ENCODE measurements at places on chromosomes 6 and 20.

DNA sequence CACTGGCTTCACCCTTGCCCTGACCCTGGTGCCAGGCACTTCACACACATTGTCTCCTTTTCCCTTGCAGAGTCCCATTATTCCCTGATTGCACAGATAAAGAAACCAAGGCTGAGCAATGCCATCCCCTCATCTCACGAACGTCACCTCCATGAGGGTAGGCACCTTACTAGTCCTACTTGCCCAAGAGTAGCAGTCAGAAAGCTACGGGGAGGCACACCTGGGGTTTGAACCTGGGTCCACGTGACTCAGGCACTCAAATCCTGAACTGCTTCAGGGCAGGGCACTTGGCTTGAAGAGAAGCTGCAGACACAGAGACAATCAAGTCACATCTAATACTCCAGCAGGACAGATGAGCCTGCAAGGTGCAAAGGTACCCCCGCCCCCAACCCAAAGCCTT, 1.9 kb downstream of the BCAS1 start:
- no peak for DNase-seq

DNA sequence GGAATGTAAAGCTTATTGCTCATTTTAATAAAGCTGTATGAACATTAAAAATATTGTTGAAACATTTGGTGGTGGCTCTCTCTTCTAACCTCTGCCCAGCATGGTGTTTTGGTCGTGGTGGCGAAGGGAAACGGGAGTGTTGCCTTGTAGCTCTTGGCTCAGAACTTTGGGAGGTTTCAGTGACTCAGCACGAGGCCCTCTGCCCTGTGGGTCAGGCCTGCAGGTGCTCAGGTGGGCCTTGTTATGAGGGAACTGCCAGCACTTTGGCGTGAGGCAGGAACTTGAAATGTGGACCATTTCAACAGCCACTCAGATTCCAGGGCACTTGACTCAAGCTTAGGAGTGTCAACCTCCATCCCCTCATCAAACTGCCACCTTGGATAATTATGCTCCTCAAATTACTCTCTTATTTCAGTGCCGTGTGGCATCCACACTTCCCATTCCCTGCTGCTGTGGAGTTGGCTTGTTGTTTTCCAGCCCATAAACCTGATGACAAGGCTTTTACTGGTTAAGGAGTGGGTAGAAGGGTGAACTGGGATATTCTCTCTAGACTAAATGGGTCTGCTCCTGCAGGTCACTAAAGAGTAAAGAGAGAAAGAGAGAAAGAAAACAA, 36.3 kb downstream of the PRDM1 start:
- no peak for DNase-seq

GRCh38 chr6:53178837-53179432, 30.3 kb upstream of the GCM1 start:
- no peak for DNase-seq

DNA sequence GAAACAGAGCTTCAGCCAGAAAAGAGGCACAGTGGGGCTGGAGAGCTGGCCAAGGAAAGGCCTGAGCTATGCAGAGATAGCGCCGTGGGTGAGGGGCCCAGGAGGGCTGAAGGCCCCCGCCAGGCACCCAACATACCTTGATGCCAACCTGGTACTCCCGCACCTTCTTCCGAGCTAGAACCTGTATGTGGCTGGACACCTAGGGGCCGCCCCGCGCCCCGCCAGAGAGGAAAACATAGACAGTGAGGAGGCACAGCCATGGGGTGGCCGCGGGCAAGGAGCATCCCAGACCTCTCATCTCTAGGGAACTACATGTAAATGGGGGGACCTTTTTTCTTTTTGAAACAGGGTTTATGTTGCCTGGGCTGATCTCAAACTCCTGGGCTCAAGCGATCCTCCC, 12.0 kb downstream of the RPL10A start:
- DNase-seq: no peak

DNA sequence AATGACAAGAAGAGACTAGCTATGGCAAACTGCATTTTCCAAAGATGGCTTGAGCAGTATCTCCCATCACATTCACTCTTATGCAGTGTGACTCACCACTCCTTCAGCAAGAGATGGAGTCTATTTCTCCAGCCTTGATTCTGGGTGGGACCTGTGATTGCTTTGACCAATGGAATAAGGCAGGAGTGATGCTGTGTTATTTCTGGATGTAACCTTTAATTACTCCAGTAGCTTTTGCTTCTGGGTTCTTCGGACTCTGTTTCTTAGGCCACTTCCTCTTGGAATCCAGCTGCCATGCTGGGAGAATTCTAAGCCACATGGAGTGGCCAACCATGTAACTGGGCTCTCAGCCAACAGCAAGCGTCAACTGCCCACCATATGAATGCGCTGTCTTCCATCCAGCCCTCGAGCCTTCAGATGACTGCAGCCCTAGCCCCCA, 50.7 kb downstream of the TGM2 start:
- DNase-seq: no peak

DNA sequence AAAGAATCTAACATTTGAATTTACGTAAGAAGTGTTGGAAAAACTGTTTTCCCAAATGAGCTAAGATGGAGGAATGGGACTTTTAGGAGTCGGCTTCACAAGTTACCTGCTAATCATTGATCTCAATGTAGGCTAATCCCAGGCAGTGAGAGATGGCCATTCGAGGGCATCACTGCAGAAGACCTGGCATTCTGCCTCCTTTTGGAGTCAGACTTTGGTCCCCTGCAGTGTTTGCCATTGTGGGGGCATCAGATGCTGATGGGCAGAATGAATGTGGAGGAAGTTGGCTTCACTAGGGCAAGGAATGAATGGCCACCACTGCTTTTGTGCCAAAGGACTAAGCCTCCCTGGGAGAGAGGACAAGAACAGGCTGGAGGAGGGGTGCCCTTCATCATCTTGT, 55.7 kb upstream of the NKX2-2 start:
- DNase-seq: no peak

GRCh38 chr6:22940581-22941290, 371.4 kb downstream of the HDGFL1 start:
- no peak for DNase-seq

GRCh38 chr20:60263725-60264709, 305.8 kb downstream of the CDH26 start:
- no peak for DNase-seq

GRCh38 chr6:47075741-47076421, 33.7 kb upstream of the ADGRF1 start:
- DNase-seq: no peak

GRCh38 chr6:12113190-12113577, 101.1 kb downstream of the HIVEP1 start:
- no peak for DNase-seq

GRCh38 chr20:19427480-19427879, 215.0 kb downstream of the SLC24A3 start:
- no peak for DNase-seq

DNA sequence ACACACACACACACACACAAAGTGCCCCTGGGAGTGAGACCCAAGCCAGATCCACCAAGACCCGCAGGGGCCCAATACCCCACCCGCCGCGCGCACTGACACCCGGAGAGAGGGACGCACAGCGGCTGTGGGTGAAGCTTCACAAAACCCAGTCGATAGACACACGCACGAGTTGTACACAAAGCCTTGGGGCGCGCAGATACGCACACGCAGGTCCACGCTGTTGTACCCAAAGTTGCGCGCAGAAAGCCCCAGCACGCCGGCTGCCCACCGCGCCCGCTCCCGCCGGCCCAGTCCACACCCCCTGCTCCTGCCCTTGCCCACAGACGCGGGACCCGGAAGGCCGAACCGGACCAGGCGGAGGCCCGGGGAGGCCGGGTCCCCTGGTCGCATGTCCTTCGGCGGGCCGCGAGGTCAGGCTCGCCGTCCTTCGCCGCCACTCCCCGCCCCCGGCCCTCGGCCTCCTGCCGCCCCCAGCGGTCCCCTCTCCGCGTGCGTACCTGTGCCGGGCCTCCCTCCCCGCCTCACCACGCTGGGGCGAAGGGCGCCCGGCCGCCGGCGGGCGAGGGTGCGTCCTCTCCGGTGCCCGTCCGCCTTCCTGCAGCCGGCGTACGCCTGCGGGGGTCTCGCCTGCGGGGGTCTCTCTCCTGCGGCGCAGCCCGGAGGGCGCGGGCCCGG, at the start of gene TMEM74B:
Gene TMEM74B, minus strand, starts transcription at position 344 of the 678 bp plus-strand sequence. CDS start 1,180 bp downstream, outside the sequence.
- peak; percentile 26 for DNase-seq

DNA sequence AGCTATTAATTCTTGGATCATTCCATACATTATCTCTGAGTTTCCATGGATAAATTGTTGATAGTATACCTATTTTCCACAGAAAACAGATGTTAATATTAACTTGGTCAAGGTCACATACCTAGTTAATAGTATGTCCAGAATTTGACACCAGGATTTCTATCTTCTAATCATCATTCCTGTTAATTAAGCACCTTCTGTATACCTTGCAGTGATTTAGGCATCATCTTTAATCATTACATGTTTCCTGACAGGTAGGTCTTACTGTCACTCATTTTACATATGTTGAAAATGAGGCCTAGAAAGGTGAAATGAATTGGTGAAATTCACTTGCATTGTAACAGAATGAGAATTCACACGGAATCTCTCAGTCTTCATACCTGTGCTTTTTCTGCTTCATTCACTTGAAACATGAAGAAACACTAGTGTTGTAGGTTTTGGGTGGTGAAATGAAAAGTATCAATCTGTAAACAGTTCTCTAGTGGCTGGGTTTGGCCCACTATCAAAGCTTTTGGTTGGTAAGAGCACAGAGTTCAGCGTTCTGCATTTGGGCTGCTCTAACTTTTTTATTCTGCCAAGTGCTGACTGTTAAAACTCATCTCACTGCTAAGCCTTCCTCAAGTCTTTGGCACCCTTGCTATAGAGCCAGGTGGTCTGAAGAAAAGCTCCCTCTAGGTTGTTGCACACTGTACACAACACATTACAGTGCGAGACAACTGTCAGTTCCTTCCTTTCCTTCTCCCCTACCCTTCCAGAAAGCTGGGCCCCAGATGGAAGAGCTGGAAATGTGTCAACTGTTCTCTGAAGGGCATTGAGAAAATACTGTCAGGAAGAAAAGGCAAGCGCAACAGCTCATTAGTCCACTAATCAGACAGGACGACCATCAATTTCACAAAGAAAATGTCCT, 57.8 kb upstream of the C20orf144 start:
- no peak for DNase-seq

- no peak for DNase-seq
Measured at GRCh38 chr6:131678442-131678841, 22.8 kb downstream of the OR2A4 start.

DNA sequence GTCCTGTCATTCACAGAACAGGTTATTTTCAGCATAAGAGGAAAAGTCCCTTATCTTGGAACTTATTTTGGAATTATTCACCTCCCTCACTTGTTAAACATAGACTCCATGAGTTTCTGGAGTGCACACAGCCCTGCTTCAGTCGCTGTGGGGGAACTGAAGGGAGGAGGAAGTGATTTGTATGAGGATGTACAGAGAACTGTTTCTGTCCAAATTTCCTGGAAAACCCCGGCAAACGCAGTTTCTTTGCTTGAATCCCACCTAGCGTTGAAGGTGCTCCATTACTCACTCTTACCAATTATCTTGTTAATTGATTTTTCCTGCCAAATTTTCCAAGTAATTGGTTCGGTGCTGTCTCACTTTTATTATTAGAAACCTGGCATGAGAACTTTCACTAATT, 78.0 kb upstream of the AGPAT4 start:
- DNase-seq: no peak

DNA sequence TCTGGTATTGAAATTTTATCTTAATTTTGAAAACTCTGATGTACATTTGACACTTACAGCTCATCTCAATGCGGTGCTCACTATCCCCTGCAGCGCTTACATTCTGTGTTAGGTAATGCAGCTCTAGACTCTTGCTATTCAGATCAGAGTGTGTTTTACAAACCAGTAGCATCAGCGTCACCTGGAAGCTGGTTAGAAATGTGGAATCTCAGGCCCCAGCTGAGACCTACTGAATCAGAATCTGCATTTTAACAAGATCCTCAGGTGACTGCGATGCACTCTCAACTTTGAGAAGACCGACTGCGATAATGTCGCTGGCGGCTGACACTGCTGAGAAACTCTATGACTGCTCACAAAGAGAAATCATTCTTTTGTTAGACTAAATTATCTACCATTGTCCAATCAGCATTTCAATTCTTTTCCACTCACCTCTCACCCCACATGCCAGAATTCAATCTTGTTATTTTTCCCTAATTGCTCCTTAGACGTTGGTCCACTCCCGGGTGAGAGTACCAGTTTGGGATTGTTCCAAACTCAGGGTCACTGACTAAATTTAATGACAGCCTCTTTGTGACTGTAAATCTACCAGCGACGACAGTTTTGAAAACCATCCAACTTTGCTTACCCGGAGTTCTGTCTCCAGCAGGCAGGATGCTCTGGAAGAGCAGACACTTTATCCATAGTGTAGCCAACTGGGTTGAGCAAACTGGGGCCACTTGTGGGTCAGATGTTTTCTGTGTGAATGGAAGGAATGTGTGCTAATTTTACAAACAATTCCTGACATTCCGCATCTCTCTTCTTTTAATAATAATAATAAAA, 140.1 kb upstream of the BTBD3 start:
- no peak for DNase-seq

- DNase-seq: no peak
Measured at GRCh38 chr20:46494077-46494476, 19.3 kb downstream of the ZNF334 start.

DNA sequence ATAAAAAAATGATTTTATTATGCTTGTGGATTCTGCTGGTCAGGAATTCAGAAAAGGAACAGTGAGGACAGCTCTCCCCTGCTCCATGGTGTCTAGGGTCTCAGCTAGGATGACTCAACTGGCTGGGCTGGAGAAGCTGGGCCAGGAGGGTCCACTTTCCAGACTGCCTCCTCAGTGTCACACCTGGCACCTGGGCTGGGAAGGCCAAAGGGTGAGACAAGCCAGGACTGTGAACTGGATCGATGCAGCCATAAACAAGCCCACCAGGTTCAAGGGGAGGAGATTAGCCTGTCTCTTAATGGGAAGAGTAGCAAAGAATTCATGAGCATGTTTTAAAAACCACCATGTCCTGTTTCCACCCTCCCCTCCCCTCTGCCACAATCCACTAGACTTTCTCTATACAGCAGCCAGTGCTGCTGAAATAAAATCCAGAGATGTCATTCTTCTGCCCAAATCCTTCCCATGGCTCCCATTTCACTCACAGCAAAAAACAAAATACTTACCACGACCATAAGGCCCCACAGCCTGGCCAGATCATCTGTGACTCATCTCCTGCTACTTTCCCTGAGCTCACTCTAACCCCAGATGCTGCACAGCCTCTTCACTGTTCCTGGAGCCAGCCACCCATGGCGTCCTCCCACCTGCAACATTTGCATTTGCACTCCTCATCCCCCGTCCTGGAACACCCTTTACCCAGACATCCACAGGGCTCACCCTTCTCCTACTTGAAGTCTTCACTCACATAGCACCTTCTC, 13.8 kb downstream of the SPTLC3 start:
- no peak for DNase-seq

DNA sequence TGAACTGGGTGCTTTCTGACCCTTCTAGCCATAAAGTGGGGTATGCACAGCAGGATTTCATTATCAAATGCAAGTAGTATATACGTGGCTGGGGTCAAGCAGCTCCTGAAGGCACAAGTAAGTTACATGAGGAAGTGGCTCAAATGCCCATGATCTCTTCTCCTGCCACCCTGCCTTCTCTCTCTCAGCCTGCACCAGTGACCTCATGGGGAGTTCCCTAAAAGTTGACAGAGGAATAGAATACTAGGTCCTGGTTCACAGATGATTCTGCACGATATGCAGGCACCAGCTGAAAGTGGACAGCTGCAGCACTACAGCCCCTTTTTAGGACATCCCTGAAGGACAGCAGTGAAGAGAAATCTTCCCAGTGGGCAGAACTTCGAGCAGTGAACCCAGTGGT, 282.0 kb downstream of the BCKDHB start:
- DNase-seq: no peak

- peak; percentile 10 for DNase-seq
Measured at GRCh38 chr6:56542364-56543331, 100.0 kb downstream of the DST start.

- no peak for DNase-seq
Measured at GRCh38 chr6:133977983-133978895, 25.2 kb downstream of the TBPL1 start.

Data from germinal center (tissue), 1 donor.